Smooth muscle cell of the pulmonary artery (primary cell): ENCODE measurements at places on chromosomes 7 and 10. TPM values are rescaled to one million over a fixed set of nuclear protein-coding genes. Genes with fewer than 3 reads are reported as not detected.

NKX1-2 gene
- not detected in 2 replicates for total RNA-seq

COL17A1 gene
- 0.20 and 1.1 TPM in 2 replicates for total RNA-seq

DPCD gene
- 28.9 and 30.9 TPM in 2 replicates for total RNA-seq

MINDY4 gene
- 5.7 and 7.9 TPM in 2 replicates for total RNA-seq

AKR1C1 gene
- 79.3 and 99.2 TPM in 2 replicates for total RNA-seq

PDGFA gene
- 61.0 and 91.5 TPM in 2 replicates for total RNA-seq

WNT2 gene
- total RNA-seq, result 0.20 TPM in 1 of 2 replicates, not detected in the other

ACHE gene
- 0.07 and 0.13 TPM in 2 replicates for total RNA-seq

SPDYE3 gene
- total RNA-seq, result not detected in 2 replicates

CHAT gene
- total RNA-seq, result not detected in 2 replicates

FAM131B gene
- 3.2 and 9.1 TPM in 2 replicates for total RNA-seq

AZGP1 gene
- not detected in 2 replicates for total RNA-seq

SORCS1 gene
- total RNA-seq, result 0.20 TPM in 1 of 2 replicates, not detected in the other

COL28A1 gene
- 0.07 and 0.17 TPM in 2 replicates for total RNA-seq

LRRD1 gene
- 0.07 and 0.17 TPM in 2 replicates for total RNA-seq

PANK1 gene
- 6.6 and 7.0 TPM in 2 replicates for total RNA-seq

MCM10 gene
- 2.0 and 2.5 TPM in 2 replicates for total RNA-seq

FAM25G gene
- total RNA-seq, result not detected in 2 replicates

ABCC2 gene
- 0.59 and 1.2 TPM in 2 replicates for total RNA-seq

NACAD gene
- total RNA-seq, result 3.8 and 4.2 TPM in 2 replicates

KEL gene
- 0.13 TPM in 1 of 2 replicates, not detected in the other for total RNA-seq

PIP gene
- total RNA-seq, result not detected in 2 replicates

TAS2R38 gene
- not detected in 2 replicates for total RNA-seq

ING3 gene
- total RNA-seq, result 7.2 and 12.1 TPM in 2 replicates

EBLN1 gene
- total RNA-seq, result not detected in 2 replicates

LIPK gene
- not detected in 2 replicates for total RNA-seq

AKR1C4 gene
- not detected in 2 replicates for total RNA-seq
